Stimulated activated CD4-positive, alpha-beta T cell treated with anti-CD3 and anti-CD28 coated beads, Interleukin-4, amount 100 ng/mL, for 24 hours (primary cell): ENCODE measurements at places on chromosomes 13 and 19.

GRCh38 chr13:23561261-23561660 lies 9.0 kb upstream of the TNFRSF19 start:
- DNase-seq: no peak

DNA sequence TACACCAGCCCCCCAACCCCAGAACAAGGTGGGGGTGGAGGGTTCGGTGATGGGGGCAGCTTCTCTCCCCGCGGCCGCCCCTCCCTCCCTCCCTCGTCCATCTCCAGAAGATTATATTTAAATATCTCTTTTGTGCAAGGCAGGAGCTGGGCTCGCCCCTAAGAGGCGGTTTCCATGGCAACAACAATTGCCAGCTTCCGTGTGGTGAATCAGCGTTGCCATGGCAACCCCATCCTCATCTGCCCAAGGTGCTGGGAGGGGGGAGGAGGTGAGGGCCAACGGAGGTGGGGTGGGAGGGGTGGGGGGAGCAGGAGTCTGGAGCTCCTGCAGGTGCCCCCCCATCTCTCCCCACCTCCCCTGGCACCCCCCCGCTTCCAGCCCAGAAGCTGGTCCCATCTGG lies 46.4 kb downstream of the CELF5 start:
- peak; percentile 63 for DNase-seq

DNA sequence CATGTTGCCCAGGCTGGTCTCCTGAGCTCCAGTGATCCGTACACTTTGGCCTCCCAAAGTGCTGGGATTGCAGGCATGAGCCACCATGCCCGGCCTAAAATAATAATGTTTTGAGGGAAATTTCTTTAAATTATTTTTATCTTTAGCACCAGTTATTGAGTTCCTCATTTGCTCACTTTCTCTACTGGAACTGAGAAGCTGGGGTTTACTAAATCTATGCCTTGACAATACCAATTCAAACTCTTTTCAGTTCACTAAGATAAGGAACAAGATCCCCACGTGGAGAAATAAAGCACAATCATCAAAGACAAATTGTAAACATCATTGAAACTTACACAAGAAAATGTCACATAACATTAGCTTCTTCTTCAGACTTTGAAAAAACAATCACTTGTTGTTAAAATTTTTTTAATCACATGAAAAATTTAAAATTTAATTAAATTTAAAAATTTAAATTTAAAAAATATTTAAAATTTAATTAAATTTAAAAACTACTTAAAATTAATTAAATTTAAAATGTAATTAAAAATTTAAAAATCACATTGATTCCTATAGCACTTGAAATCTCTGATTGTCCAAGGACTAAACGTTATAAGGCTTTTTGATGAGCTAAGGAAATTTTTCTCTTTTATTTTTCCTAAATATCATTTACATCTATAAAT lies 25.2 kb upstream of the XPO4 start:
- no peak for DNase-seq

- DNase-seq: no peak
Measured at GRCh38 chr19:3945838-3946237, 13.0 kb downstream of the NMRK2 start.

DNA sequence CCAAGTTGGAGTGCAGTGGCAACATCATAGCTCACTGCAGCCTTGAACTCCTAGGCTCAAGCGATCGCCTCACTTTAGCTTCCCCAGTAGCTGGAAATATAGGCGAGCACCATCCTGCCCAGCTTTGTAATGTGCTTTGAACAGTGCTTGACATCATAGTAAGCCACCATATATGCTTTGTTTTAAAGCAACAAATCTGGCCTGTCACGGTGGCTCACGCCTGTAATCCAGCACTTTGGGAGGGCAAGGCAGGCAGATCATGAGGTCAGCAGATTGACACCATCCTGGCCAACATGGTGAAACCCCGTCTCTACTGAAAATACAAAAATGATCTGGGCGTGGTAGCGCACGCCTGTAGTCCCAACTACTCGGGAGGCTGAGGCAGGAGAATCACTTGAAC lies 1.8 kb upstream of the SLC7A1 start:
- no peak for DNase-seq
